Stimulated activated CD4-positive, alpha-beta T cell treated with anti-CD3 and anti-CD28 coated beads, Interleukin-1b, Interleukin-23, amount 100 ng/mL, for 4 hours (primary cell): ENCODE measurements at places on chromosomes 3 and 15.

DNA sequence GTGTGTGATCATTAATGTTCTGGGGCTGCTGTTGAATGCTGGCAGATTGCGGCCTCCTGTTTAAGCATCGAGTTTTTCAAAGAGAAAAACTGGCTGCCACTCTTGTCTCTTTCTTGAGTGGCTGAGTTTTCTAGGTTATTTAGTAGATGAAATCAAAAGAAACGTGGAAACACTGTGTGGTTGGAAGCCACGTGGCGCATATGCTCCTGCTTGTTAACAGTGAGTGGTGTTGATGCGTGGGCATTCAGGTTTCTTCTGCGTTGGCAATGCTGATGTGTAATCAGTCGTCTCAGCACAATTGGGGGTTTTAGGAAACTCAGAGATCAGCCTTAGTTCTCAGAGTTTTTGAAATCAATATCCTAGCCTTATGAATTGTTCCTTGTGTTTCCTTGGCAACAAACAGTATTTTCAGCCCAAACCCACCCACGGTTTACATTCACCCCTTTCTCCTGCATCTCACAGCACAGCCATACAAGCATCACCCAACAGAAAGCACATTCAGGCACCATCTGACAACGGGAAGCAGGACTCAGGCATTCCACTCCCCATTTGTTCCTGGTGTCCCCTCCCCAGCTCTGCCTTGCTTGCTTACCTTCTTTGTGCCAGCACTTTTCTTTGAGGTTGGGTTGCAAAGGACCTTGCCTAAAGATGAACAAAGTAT lies 74.7 kb downstream of the SEC22A start:
- no peak for DNase-seq

- DNase-seq = no peak
Measured at GRCh38 chr3:73473898-73474416, 150.8 kb downstream of the PDZRN3 start.

DNA sequence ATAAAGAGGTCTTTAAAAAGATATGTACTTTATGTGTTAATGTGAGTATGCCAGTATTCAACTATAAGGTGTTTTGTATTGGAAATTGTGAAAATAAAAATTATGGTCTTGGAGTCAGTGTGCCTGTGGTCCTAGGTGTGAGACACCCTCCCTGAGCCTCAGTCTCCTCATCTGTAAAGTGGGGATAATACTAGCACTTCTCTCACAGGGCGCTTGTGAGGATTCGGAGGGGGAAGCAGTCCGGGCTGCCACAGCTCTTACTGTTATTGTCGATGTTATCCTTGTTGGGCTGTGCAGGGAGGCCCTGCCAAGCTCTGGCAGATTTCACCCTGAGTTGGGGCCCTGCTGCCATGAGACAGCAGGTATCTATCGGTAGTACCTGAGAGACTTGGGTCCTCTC lies 26.7 kb upstream of the FBLN2 start:
- DNase-seq = no peak

DNA sequence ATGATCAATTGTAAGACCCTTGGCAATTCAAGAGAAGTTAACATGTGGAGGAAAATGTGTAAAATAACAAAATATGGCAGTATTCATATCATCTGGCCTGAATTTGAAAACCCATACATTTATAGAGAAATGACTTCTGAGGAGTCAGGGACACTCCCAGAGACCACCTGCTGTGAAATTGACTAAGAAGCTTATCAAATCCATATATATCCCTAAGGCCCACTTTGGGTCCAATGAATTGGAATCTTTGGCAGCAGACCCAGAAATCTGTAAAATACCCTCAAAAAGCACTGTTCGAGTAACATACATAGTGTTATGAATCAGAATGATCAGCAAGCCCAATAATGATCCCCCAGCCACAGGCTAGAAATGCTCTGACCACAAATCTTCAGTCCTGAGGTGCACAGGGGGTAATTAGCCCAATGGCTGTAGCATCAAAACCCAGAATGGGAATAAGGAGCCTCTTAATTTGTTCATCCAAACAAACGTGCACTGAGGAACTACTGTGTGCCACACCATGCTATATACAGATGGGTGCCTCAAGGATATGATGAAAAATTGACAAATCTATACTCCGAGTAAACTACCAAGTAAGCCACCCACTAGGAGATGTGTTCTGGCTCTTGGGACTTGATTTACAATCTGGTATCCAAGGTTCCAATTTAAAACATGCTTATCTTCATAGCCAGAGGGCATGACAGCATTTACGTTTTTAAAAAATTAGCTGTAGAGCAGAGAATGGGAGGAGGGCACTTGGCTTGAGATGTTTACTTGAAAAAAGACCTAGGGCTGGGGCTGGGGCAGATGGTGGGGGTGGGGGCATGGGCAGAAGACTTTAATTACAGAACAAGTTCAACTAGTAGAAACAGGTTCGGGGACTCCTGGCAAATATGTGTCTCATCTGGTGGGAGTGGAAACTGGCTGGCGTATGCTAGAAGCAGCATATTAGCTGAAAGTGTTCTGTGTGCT lies 9.1 kb upstream of the ARHGEF3 start:
- DNase-seq = no peak

GRCh38 chr3:177552051-177552450 lies 354.8 kb upstream of the TBL1XR1 start:
- DNase-seq = no peak

GRCh38 chr3:18593231-18593630 lies 168.1 kb upstream of the SATB1 start:
- DNase-seq = no peak

GRCh38 chr3:160400702-160401150 lies 1.3 kb downstream of the SMC4 start:
- DNase-seq = peak; percentile 9

- DNase-seq = no peak
Measured at GRCh38 chr15:51774916-51775315, 23.5 kb downstream of the TMOD2 start.

DNA sequence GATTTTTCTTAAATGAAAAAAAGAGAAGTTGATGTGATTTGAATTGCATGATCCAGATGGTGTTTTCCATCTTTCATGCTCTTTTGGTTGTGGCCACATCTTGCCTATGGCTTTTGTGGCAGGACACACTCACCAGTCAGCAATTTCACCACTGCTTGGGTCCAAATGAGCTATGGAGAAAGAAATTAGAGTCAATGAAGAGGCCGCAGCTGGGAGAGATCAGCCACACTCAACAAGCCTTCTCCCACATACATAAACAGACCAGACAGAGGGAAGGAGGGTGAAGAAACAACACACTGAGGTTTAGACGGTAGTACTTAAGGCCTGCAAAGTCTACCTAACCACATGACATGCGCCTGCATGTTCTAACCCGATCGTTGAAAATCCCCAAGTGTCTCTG lies 110.7 kb upstream of the CDIN1 start:
- no peak for DNase-seq

DNA sequence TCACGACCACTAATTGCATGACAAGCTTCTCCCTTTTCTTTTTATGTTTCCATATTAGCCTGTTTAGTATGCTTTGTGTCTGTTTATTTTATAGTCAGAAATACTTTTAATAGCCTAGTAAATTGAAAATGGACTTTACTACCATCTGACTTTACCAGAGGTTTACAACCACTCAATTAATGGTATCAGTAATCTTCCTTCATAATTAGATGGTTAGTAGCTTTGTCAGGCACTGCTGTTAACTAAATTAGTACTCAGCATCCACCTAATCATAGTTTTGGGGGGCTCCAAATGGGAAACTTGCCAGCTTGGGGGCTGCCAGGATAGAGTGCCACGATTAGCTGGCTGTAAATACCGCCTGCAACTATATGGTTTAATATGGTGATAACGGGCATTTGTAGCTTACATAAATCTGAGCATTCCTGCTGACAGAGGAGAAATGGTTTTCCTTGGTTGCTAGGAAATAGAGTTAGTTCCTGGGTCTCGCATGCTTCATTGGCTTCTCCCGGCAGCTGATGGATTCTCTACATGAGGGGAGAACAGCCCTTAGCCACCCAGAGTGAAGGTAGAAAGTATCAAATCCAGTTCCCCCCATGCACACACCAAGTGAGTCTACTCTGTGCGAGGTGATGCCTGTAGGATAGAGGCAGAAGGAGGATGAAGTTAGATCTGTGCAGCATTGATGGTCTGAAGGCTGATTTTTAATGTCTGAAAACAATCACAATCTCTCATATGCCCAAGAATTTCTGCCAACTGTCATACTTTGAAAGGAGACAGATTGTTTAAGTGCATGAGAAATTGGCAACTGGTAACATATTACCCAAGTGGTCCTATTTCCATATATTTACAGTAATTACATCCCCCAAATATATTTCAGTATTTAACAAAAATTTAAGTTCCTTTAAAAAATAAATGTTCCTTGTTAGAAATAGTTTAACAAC lies 326.6 kb upstream of the PROK2 start:
- no peak for DNase-seq

DNA sequence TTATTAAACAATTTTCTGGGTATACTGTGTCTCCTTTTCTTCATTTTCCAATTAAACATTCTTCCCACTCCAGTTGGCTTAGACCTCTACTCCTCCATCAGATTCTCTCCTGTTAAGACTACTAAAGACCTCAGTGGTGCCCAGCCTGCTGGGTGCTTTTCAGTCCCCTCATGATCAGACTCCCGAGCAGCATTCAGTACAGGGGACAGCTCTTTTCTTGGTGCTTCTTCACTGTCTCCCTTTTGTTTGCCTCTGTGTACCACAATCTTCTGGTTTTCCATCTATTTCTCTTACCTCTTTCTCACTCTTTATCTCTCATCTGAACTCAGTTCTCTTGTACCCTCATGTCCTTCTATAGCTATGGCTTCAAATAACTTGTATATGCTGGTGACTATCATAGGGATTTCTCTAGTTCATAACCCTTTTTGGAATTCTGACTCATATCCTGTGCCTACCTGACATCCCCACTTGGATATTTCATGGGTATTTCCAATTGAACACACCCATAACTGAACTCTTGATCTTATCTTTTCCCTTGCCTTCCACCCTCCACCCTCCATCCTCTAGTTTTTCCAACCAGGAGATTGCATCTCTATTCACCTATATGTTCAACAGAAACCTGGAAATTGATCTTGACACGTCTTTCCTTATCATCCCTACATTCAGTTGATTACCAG lies 55.6 kb upstream of the ABHD10 start:
- DNase-seq = no peak

DNA sequence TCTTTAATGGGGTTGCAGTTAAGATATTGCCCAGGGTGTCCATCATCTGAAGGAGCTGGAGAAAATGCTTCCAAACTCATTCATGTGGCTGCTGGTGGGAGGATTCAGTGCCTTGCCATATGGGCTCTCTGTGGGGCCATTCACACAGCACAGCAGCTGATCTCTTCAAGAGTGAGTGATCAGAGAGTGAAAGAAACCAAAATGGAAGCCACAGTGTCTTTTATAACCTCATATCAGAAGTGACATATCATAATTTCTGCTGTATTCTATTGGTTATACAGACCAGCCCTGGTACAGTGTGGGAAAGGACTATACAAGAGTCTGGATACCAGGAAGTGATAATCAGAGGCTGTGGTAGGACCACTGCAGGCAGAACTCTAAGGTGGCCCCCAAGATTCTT lies 33.6 kb downstream of the HHLA2 start:
- DNase-seq = no peak

GRCh38 chr3:53713626-53714025 lies 132.6 kb downstream of the CHDH start:
- no peak for DNase-seq

DNA sequence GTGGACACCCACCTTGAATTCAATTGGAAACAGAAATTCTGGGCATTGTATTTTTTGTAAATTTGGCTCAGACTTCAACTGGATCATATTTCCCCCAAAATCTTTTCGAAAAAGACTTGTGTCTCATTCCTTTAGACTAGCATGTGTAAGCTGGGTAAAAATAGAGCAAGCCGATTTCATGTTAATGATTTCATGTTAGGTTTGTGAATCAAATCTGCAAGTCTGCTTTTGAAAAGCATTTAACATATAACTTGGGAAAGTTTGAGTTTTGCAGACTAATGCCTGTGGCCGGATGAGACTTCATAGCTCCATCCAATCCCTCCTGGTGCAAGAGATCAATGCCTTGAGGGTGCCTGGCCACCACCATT lies 64.5 kb downstream of the FLNB start:
- DNase-seq = no peak

- DNase-seq = no peak
Measured at GRCh38 chr15:70378126-70379031, 280.7 kb upstream of the TLE3 start.

DNA sequence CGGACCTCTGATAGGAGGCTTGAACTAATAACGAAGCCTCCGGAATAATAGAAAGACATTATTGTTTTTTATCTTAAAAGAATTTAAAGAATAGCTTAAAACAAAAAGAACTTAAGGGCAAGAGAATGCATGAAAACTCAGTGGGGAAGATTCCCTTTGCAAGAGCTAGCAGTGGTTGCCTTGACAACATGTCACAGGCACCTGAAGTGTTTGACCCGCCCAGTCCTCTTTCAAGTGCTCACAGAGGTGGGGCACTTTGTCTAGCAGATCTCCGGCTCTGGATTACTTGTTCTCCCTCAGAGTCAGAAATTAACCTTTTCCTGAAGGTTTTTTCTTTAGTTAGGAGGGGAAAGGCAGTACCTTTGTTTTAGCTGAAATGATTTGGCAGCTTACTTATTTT lies 37.8 kb downstream of the LARS2 start:
- no peak for DNase-seq

- DNase-seq = no peak
Measured at GRCh38 chr15:33729653-33730052, 238.6 kb upstream of the CHRM5 start.

- DNase-seq = no peak
Measured at GRCh38 chr3:107271787-107272387, 105.4 kb upstream of the CCDC54 start.

GRCh38 chr3:195911946-195912270 lies 3.6 kb upstream of the TNK2 start:
- DNase-seq = no peak
